ENCODE measurements at places on chromosomes 12 and 14.

GRCh38 chr12:10016881-10017280 is 6.5 kb downstream of the CLEC12B start:
- peak; percentile 78 for DNase-seq

DNA sequence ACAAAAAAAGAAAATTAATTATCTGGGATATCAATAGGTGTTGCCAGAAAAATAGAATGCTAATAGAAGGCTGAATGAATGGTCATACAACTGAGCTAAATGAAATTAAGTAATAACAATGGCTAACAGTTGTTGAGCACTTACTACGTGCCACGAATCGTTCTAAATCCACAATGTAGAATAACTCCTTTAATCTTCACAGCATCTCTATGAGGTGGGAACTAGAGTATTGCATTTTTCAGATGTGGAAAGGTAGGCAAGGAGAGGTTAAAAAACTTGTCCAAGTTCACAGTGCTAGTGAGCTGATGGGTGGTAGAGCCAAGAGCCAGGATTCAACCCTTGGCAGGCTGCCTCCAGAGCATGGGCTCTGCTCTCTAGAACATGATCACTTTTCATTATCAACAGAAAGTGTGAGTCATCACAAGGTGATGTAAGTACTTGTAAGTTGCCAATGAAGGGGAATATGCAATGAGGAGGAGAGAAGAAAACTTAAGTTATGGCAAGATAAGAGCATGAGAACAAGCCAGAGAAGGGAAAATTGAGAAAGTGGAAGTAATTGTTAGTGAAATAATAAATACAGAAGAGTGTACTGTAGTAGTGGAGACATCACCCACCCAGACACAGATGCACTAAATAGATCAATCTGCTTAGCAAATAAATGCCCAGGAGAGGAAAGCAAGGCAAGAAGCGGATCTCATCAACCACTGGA is 122.1 kb downstream of the PRKD1 start:
- peak; percentile 14 for DNase-seq

DNA sequence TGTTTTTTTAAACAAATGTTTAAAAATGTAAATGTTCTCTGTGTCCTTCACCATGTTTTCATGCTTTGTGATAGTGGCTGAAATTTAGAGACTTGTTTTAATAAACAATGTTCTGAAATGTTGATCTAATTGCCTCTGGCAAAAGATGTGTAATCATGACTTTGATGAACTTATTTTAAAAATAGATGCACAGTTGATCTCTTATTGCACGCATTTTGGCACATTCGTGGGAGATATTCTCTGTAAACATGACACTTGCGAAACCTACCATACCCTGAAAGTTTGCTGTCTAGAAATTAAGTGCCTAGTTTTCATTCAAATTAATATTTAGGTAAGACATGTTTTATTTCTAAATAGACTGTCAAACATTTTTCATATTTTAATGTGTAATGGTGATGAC is 119.7 kb upstream of the DNM1L start:
- DNase-seq = no peak

GRCh38 chr12:108093209-108093608 is 35.9 kb upstream of the WSCD2 start:
- no peak for DNase-seq

- no peak for DNase-seq
These were observed 120.2 kb upstream of the RAP1B start for GRCh38 chr12:68490476-68490875.
